ENCODE measurements at places on chromosomes 1 and 21.

DNA sequence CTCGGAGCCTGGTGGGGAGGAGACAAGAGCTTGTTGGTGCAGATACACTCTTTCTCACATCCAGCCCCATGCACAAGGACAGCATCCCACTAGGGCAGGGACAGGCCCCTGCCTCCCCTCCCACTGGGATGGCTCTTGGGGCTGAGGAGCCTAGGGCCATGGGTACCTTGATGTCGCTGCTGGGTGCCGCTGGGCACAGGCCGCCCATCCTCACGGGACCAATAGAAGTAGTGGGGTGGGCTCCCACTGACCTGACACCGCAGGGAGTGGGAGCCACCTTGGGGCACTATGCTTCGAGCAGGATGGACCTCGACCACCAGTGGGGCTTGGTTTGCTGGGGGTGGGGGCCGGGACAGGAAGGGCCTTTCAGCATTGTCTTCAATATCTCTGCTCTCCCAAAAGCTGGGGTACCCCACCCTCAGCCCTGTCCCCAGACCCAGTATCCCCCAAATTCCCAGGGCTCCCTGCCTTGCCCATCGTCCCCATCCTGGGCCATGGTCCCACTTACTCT, 47.7 kb downstream of the LDLRAD2 start:
- H3K4me1 ChIP-seq = no peaks in the 10 kb centered on the region
- peaks cover 84% of the 10 kb centered on the region for H3K36me3 ChIP-seq
- no peak overlapping the region for H3K4me3 ChIP-seq
- H3K27ac ChIP-seq = no peak overlapping the region
- no peak for DNase-seq
- H3K27me3 ChIP-seq = no peaks in the 10 kb centered on the region

GRCh38 chr1:177909416-177909815, 60.4 kb downstream of the SEC16B start:
- H3K27me3 ChIP-seq = no peaks in the 10 kb centered on the region
- H3K4me3 ChIP-seq = no peak overlapping the region
- H3K4me1 ChIP-seq = no peaks in the 10 kb centered on the region

DNA sequence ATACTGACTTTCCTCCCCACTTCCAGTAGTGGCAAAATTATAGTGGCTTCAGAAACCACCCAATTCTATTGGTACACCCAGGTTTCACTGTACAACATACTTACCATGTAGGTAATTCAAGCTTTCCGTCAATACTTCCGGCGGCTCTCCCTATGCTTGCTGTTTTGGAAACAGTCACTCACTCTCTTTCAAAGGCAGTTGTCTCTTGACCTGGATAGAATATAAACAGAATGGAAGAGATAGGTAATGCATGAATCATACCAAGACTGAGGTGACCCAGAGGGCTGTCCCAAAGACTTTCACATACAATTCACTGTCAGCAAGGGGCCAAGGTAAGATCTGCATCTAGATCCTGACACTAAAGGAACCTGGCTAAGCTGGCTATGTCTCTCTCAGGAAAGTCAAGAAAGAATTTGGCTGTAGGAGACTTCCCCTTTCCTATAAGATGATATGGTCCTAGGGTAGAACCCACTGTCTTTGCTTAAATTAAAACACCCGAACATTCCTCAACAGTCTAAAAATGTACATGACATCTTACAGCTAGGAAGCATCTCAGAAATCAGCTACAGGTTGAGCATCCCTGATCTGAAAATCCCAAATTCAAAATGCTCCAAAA, 59.6 kb downstream of the LUZP1 start:
- H3K4me1 ChIP-seq = no peaks in the 10 kb centered on the region
- H3K27me3 ChIP-seq = no peaks in the 10 kb centered on the region
- no peak overlapping the region for H3K4me3 ChIP-seq
- H3K27ac ChIP-seq = peak overlapping the region; percentile 6

DNA sequence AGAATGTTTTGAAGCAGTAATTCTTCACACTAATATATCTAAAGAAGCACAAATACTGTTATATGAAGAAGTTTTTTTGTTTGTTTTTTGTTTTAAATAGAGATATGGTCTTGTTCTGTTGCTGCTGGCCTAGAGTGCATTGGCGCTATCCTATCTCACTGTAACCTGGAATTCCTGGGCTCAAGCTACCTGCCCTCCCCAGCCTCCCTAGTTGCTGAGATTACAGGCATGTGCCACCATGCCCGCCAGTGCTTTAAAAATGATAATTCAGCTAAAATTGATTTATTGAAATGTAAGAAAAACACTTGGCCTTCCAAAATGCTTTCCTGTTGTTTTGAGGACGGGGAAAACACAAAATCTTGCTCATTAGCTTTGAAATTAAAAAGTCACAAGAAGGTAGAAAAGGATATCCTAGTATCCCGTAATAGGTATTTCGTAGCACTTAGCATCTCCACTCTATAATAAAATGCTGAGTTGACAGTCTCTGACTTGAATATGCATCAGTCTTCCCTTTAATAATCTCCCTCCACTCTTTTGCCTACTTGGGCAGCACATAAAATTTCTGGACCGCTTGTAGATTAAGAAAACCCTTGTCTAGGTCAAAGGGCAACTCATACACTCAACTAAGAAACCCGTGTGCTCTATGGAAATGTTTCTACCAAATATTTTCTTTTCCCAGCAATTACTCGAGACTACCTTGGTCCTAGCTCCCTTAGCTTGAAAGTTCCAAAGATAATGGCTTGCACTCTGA, 1.3 kb downstream of the SCYL3 start:
- H3K27ac ChIP-seq = peak overlapping the region; percentile 83
- H3K27me3 ChIP-seq = no peaks in the 10 kb centered on the region
- H3K4me1 ChIP-seq = peaks cover 7% of the 10 kb centered on the region
- peak overlapping the region; percentile 62 for H3K4me3 ChIP-seq
- no peak for DNase-seq

GRCh38 chr21:14271053-14271452, 55.1 kb downstream of the RBM11 start:
- no peaks in the 10 kb centered on the region for H3K27me3 ChIP-seq
- no peaks in the 10 kb centered on the region for H3K4me1 ChIP-seq
- no peak overlapping the region for H3K4me3 ChIP-seq
- peak; percentile 88 for DNase-seq

DNA sequence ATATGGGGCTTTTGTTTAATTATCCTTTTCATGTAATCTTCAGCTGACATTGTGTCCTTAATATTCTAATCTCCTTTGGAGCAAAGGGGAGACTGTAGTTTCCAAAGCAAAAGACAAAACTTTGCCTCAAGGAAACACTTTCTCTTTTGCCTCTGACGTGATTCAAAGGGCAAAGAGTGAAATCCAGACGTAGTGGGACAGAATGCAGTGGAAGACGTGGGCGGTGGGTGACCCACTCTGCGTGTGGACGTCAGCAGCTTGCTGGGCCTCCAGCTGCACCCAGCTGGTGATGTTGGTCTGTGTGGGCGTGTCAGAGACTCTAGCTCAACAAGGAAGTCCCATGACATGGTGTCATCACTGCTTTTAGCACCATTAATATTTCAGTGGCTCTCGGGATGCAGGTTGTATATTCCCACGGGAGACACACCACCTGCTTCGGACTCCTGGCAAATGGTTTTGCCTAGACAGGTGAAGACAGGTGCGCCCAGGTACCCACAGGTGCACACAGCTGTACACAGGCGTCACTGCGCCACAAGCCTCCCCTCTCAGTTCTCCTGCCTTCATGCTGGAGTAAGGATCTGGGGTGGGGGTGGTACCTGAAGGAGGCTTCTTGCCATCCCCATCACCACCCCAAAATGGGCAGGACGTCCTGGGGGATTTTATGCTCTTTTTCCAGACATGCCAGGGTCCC, 292.1 kb upstream of the VAMP3 start:
- no peaks in the 10 kb centered on the region for H3K36me3 ChIP-seq
- H3K27me3 ChIP-seq = no peaks in the 10 kb centered on the region
- H3K4me1 ChIP-seq = no peaks in the 10 kb centered on the region
- peak; percentile 37 for DNase-seq

- H3K4me3 ChIP-seq = no peak overlapping the region
- H3K36me3 ChIP-seq = no peaks in the 10 kb centered on the region
- H3K27ac ChIP-seq = no peak overlapping the region
- no peak for DNase-seq
- no peaks in the 10 kb centered on the region for H3K27me3 ChIP-seq
- no peaks in the 10 kb centered on the region for H3K4me1 ChIP-seq
Observed at GRCh38 chr1:185574139-185574875, 159.9 kb upstream of the HMCN1 start.

DNA sequence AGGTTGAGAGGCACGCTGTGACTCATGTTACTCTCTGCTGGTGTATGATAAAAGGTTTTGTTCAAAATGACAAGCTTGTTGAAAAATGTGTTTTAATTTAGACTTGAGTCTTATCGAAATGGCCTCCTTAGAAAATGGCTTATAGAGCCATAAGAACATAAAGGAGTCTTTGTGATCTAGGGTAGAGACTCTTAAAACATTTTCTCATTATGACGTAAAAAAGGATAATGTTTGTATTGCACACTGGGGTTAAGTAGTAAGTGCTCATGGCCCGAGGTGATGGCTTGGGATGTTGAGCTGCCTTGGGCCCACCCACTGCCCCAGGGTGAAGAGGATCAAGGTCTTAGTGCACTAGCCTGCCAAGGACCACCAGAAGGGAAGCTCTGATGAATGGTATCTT, 117.4 kb downstream of the DISC1 start:
- H3K27me3 ChIP-seq = no peaks in the 10 kb centered on the region
- no peaks in the 10 kb centered on the region for H3K36me3 ChIP-seq
- DNase-seq = no peak
- H3K27ac ChIP-seq = no peak overlapping the region
- no peaks in the 10 kb centered on the region for H3K4me1 ChIP-seq
- H3K4me3 ChIP-seq = no peak overlapping the region

DNA sequence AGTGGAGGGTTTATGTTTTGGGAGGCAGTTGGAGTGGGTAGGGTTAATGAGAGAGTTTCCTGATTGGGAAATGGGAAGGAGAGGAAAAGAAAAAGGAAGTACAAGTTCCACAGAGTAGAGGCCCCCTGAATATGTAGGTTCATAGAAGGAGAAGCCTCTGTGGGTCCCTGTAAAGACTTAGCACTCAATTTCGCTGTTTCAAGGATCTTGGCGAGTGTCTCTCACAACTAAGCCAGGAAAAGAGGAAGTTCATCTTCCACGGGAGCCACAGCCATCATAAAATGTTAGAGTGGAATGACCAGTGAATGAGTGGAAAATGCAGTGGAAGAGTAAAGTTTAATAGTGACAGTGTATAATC, 17.4 kb upstream of the DPYD start:
- H3K36me3 ChIP-seq = no peaks in the 10 kb centered on the region
- no peaks in the 10 kb centered on the region for H3K27me3 ChIP-seq
- no peak overlapping the region for H3K27ac ChIP-seq
- H3K4me1 ChIP-seq = no peaks in the 10 kb centered on the region
- no peak for DNase-seq
- no peak overlapping the region for H3K4me3 ChIP-seq

DNA sequence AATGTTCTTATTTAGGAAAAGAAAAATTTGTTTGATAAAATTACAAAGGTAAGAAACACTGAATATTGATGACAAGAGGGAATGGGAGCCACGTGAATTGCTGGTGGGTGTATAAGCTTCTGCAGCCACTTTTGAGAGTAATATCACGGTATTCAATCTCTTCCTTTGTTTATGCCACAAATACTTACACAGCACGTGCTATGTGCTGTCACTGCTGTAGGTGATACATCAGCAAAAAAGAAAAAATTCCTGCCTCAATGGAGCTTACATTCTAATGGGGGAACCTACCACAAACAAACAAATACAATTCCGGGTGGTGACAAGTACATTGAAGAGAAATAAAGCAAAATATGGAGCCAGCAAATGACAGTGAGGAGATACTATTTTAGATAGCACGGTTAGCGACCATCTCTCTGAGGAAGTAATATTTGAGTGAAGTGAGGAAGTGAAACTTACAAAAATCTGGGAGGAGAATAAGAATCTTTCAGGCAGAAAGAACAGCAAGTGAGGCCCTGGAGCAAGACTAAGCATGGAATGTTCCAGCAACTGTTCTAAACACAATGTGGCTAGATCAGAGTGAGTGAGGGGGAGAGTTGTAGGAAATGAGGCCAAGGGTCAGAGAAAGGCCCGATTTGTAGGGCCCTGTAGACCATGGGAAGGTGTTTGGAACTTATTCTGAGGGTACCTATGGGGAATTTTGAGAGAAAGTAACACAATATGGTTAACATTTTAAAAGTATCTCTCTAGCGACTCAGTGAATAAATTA, 2.6 kb upstream of the FCRLB start:
- H3K27ac ChIP-seq = no peak overlapping the region
- no peaks in the 10 kb centered on the region for H3K36me3 ChIP-seq
- H3K27me3 ChIP-seq = no peaks in the 10 kb centered on the region

GRCh38 chr1:201649761-201650622, 111.1 kb downstream of the NAV1 start:
- peak; percentile 80 for DNase-seq
- peak overlapping the region; percentile 11 for H3K27ac ChIP-seq
- H3K4me1 ChIP-seq = peaks cover 23% of the 10 kb centered on the region
- peaks cover 7% of the 10 kb centered on the region for H3K27me3 ChIP-seq
- H3K36me3 ChIP-seq = peaks cover 9% of the 10 kb centered on the region

DNA sequence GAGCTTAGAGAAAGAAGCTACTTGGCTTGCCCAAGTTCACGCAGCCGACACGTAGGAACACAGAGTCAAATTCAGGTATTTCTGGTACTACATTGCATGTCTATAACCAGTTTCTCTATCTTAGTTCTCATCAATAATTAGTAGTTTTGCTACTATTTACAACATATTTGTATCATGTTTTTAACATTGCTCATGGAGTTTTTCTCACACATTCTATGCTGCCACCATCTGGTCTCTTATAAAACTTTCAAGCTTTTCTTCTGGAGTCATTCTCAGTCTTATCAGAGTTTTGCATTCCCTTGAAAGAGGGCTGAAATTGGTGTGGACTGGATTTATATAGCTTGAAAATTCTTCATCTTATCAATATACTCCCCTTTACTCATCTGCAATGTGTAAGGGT, 118.8 kb upstream of the PALMD start:
- H3K27me3 ChIP-seq = no peaks in the 10 kb centered on the region
- H3K4me3 ChIP-seq = no peak overlapping the region
- no peaks in the 10 kb centered on the region for H3K36me3 ChIP-seq
- DNase-seq = peak; percentile 40
- H3K27ac ChIP-seq = no peak overlapping the region
- no peaks in the 10 kb centered on the region for H3K4me1 ChIP-seq

GRCh38 chr21:35475009-35475408, 425.9 kb upstream of the RUNX1 start:
- H3K4me3 ChIP-seq = no peak overlapping the region
- peaks cover 4% of the 10 kb centered on the region for H3K4me1 ChIP-seq
- H3K27ac ChIP-seq = no peak overlapping the region
- no peak for DNase-seq
- no peaks in the 10 kb centered on the region for H3K36me3 ChIP-seq

All from trophoblast cell (in vitro differentiated cells and primary cell).